ENCODE measurements at places on chromosomes 4 and X.

- no peak for DNase-seq
Measured at GRCh38 chrX:123818243-123818642, 41.6 kb upstream of the XIAP start.

GRCh38 chr4:139887962-139888735, 222.5 kb downstream of the MGST2 start:
- DNase-seq, result no peak

- DNase-seq, result no peak
Measured at GRCh38 chr4:8385611-8386010, 54.9 kb downstream of the ACOX3 start.

- DNase-seq, result no peak
Measured at GRCh38 chrX:13028871-13029636, 15.4 kb downstream of the FAM9C start.

DNA sequence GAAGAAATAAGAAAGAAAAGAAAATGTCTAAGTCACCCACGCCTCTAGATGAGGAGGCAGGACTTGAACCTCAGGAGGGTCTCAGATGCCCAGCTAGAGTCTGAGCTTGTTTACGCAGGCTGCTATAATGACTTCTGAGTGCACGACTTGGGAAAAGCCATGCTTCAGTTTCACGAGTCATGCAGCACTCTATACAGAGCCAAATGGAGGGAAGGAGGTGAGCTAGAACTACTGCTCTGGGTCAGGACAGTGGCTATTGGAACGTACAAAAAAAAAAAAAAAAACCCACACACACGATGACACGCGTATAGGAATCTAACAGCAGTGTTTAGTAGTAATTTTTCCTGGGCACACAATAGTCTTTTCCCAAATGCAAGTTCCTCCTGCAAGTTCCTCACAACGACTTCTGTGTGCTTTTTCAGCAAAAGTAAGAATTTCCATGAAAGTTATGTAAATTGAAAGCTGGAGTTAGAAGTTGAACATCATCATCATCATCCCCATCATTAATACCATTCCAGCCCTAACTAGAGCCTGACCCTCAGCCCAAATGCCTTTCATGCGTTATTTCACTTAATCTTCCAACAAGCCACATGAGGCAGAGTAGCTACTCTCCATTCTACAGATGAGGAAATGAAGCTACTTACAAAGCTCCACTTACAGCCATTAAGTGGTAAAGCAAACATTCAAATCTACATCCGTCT, 36.6 kb downstream of the IRF2 start:
- DNase-seq, result no peak

GRCh38 chr4:41057467-41057866, 156.9 kb downstream of the APBB2 start:
- no peak for DNase-seq

GRCh38 chr4:59455751-59456150, 1744.4 kb upstream of the ADGRL3 start:
- DNase-seq, result no peak

DNA sequence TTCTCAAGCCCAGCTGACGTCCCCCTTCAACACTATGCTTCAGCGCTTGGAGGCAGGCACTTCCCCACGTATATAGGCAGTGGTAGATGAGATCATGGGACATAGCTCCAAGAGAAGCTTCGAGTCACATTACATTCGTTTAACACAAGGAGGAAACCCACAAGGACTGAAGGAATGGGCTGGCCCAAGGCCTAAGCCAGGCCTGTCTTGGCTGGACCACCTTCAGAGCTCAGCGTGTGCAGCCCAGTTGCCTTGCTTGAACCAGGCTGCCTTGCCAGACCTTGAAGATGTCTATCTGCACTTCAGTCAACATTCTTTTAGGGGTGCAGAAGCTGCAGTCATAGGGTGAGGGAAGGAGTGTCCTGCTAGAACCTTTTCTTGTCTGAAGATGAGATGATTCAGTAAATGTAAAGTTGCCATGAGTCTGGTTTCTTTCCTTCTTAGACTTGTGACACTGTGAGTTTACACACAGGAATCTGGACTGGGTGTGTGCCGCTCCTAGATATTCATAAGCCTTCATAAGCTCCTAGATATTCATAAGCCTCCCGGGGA, 144.1 kb upstream of the RBPJ start:
- DNase-seq, result no peak

DNA sequence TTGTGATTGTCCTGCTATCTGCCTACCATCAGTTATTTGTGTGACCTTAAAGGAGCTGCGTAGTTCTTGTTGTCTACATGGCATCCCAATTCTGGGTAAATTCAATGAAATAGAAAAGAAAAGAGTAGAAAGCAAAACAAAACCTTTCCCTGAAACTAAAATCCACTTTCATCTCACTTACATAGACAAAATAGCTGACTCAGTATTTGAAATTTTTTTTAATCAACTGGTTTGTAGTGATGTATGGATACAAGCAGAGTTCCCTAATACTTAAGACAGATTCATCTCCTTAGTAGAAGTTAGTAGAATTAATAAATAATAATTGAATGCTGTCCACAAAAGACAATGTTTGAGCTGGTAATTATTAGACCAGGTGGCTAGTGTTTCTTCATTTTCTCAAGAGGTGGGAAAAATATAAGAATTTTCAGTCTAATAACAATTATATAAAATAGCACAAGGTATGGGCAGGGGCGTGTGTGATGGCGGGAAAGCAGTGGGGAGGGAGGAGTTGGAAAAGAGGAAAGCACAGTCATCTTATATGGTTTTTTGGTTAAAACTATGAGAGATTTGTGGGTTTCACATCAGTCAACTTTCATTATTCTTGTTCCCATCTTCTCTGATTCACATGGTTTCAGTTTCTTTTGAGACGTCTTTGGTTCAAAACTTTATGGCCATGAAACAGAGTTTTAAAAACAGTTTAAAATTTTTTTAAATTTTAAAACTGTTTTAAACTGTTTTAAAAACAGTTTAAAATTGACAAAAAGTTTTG, 275.2 kb downstream of the SPRY1 start:
- no peak for DNase-seq

DNA sequence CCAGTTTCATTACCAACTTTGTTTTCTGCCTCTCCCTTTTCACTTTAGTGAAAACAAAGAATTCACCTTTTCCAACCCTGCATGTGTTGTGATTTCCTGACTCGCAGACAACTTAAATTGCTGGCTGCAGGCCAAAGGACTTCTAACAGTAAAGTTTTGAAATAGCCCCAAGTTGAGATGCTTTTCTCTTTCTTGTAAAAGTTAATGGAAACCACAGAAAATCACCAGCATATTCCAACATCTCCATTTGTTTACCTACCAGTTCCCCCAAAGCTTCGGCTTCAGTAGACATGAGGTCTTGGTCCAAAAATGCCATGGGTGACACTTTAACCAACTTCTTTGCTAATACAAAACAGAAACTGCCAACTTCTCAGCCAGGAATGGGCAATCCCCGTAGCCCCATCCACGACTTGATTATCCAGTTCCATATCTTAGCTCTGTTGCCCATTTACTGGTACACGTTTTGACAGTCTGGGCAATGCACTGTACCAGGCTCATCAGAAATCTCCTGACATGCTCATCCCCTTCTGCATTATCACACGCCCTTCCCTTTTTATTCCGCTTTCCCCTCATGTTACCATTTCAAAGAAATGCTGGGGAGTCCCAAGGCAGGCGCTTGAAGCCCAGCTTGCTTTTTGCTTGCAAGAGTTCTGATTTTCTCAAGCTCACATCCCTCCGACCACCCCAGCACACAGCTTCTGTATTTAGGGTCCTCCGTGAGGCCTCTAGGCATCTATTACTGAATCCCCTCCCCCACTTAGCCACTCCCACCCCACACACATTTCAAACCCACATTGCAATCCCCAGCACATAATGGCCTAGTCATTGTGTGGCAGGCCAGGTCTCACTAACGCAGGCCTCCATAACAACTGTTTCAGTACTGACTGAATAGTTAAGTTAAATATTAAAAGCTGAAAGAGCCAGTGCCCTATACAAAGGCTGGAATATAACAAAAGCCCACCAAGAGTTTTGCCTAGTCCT, 137.9 kb upstream of the S100G start:
- no peak for DNase-seq

- DNase-seq, result no peak
Measured at GRCh38 chrX:19887911-19888879, 795 bp upstream of the SH3KBP1 start.

GRCh38 chr4:40317916-40318658, 17.0 kb upstream of the CHRNA9 start:
- no peak for DNase-seq

Data from stimulated activated CD8-positive, alpha-beta memory T cell treated with anti-CD3 and anti-CD28 coated beads, Interleukin-4, amount 100 ng/mL, for 1 hour (primary cell).